Pulmonary artery endothelial cell (primary cell): ENCODE measurements at places on chromosomes 3 and 15. TPM values are rescaled to one million over a fixed set of nuclear protein-coding genes. Genes with fewer than 3 reads are reported as not detected.

- DNase-seq: no peak
Measured at GRCh38 chr3:99774467-99774866, 43.2 kb upstream of the CMSS1 start.

DNA sequence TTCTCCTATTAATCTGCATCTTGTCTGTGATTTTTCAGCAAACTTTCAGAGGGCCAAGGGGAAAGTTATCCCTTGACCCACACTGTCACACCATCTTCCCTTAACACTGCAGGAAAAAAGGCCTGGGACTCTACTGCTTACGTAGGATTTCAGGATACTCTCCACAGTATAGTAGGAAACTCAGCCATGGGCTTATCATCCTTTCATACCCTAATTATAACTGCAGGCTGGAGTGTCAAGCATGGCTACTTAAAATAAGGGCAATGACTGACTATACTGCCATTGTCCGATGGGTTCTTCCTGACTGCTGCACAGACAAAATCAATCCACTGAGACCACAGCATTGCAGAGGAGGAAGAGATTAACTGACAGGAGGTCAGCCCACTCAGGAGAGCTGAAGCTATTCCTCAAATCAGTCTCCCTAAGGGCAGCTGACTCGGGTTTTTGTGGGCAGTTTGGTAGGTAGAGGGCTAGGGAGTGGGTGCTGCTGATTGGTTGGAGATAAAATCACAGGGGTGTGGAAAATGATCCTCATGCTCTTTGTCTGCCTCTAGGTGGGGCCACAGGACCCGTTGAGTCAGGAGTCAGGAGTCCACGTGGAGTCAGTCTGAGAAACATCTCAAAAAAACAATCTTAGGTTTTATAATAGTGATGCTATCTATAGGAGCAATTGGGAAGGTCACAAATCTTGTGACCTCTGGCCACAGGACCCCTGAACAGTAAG is 118.2 kb upstream of the STRIT1 start:
- no peak for DNase-seq

DNA sequence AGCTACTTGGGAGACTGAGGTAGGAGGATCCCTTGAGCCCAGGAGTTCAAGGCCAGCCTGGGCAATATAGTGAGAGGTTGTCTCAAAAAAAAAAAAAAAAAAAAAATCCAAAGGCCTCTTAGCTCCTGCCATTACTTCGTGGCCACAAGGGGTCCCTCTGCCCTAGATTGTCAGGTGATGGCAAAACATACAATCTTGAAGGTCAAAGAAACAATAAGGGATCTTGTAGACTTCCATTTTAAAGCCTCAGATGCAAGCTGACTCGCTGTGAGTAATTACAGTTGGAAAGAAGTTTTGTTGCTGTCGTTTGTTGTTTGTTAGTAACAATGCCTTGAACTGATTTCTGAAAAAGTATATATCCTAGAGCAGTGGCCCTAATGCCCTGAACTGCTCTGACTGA is 55.9 kb upstream of the PLCL2 start:
- DNase-seq: peak; percentile 66

DNA sequence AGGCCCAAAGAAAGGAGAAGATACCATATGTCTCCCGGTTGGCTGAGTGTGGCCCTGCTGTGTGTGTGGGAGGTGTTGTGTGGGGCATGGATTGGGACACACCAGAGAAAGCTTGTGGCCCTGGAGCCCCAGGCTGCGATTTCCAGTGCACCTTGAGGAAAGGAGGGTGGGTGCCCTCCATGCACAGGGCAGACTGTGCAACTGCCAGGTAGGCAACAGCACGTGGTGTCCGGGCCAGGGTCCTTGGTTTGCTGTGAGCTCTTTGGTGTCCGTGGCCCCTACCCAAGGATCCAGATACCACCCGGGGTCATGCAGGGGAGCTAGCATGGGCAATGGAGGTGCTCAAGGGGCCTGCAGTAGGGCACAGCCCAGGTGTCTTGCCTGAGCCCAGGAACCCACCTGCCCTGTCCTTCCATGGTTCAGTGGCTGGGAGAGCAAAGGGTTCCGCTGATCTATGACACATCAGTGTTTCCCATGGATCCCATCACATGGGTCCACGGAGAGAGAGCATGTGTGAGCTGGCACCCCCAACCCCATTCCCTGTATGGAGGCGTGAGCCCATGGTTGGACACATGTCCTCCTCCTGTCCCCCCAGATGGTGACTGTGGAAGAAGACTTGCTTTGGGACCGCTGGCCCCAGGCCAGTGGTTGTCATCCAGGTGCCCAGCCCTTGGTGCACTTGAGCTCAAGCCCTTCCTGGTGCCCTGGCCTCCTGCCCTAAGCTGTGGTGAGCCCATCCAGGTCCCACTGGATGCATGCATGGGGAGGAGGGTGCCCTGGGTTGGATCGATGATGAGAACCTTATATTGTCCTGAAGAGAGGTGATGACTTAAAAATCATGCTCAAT is 223.4 kb downstream of the SNRPN start:
- DNase-seq: no peak

DNA sequence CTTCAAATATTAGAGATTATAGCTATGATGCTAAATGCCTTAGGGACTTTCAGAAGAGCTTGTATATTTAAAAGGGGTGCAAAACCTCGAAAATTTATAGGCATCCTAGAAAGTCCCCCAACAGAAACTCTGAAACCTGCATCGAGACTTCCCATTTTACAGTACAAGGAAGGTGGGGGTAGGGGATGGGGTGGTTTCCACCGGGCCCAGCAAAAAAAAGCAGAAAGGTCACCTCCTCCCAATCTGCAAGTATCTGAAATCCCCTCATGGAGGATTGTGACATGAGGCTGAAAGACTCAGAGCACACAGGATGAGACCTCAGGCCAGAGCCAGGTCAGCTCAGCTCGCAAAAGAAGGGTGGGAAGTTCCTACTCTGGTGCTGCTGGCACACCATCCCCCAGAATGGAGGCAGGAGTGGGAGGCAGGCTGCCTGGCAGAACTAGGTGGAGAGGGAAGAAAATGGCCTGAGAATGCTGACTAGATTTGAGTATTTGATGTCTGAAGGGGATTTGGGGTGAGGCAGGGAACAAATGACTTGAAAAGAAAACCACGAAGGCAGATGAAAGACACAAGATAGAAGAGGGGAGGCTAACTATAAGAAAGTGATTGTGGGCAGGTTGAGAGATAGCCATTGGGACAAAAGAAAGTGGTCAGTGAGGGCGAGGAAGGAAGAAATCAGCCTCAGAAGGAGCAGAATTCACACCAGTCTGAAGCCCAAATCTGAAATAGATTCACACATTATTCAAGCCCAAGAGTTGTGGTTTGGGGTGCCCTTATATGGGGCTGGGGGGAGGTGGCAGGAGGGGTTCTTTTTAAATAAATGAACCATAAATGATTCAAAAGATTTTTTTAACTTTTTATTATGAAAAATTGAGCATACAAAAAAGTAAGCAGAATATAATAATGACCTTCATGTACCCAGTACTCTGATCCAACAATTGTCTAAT is 22.5 kb upstream of the TSC22D2 start:
- no peak for DNase-seq

DNA sequence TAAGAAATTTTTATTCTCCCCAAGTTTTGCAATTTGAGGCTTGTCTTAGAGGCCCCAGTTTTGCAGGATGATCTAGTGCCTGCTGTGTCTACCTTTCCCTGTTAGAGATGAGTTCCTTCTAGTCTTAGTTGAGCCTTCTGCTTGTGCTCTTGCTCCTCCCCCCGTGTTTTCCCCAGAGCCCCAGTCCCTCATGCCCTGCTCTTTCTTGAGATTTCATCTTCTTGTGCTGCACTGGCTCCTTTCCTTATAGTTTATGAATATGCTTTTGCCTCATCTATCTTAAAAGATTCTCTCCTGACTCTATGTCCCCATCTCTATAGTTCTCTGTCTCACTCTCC is 4.7 kb downstream of the GAP43 start:
- no peak for DNase-seq

GRCh38 chr15:54820811-54821210 is 375.9 kb downstream of the RSL24D1 start:
- DNase-seq: no peak

- no peak for DNase-seq
Measured at GRCh38 chr3:11407644-11408043, 135.4 kb downstream of the ATG7 start.

- DNase-seq: no peak
Measured at GRCh38 chr15:87340370-87340769, 916.2 kb downstream of the NTRK3 start.

GRCh38 chr3:127150513-127151250 is 42.2 kb upstream of the PRR23E start:
- no peak for DNase-seq

DNA sequence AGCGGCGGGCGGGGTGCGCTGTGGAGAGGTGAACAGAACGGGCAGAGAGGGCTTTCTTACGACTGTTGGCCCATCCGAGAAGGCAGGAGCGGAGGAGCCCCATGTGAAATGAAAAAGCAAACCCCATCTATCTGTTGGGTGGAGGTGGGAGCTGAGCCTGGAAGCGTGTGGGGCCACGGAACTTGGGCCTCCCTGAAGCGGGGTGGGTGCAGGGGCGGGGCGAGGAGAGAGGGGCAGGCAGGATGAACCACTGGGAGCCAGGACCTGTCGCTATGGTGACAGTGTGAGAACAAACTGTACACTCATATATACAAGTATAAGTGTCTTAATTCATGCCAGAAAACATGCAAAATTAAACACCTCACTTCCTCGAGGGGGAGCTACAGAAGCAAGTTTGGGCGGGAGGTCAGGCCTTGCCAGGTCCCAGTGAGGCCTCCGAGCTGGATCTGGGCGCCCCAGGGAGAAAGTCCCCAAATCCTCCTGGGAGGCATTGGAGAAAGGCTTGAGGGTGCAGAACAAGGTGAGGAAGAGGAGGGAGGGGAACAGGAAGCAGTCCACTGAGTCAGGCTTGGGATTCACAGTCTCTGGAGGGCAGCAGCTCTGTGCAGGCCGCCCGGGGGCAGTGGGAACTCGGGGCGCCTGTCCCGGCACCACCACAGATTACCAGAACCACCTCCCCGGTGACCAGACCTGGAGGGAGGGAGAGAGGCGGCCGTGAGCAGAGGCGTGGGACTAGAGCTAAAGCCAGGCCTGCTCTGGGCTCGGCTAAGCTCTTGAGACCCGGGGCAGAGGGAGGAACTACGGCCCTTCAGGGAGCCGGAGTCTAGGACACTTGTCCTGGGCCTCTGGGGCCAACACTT is 34.8 kb downstream of the RBPMS2 start:
- no peak for DNase-seq

DNA sequence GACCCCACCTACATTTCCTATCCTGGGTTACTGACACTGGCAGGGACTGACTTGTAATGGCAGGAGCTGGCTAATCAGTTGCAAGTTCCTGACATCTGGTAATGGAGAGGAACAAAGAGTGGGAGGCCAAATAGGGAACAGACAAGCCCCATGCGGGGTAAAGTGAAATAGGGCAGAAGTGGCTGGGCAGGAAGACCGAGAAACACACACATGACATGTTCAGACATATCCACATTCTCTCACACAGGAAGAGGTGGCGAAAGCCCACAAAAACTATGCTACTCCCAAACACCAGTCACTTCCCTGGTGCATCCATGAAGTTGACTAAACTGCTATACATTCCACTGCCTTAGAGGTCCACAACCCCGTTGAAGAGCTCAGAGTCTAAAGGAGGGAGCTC is 394.1 kb upstream of the TBL1XR1 start:
- no peak for DNase-seq

- no peak for DNase-seq
Measured at GRCh38 chr3:127053979-127054378, 71.1 kb downstream of the PLXNA1 start.

- no peak for DNase-seq
Measured at GRCh38 chr3:195577645-195578177, 6.0 kb downstream of the APOD start.

DNA sequence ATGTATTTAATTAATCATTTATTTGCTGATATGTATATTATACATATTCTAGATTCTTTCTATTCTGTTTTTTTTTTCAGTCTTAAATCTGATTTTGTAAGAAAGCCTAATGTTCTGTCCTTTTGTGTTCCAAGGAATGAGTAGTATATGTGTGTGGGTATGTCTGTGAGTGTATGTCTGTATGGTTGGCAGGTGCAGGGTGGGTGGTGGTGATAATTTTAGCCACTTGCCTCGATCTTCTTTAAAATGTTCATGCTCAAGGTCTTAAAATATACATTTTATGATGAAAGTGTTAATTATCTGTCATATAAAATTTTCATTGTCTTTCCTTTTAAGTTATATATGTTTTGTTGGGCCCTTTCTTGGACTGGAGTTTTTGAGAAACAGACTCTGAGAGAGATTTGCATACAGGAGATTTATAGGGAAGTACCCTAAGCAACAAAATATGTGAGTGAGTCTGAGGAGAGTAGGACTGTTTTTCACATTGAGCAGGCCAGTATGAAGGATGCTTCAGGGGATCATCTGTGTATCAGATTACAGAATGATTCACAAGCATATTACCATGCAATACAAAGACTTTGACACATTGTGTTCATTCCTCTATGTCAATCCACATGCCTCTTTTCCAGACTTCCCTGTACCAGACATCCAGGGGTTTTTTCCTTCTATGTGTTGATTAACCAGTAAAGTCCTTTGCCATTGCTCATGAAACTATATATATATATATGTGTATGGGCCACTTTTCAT is 211.0 kb upstream of the DPPA4 start:
- no peak for DNase-seq

DNA sequence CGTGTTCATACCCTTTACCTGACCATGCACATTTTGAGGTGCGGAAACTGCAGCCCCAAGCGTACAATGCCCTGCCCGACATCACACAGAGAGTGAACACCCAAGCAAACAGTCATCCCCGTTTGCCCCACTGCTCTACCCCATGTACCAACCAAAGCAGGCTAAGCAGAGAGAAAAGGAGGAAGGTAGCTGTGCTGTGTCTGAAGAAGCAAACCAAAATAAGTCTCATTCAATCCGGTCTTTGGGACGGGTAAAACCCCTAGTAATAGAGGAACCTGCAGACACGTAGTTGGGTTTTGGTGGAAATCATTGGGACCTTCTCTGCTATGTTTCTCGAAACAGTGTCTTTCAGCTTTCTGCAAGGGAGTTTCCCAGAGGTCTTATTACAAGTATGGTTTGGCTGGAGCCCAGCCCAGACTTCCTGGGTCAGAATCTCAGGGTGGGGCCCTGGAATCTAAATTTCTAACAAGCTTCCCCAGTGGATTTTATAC is 164.6 kb upstream of the HES1 start:
- no peak for DNase-seq

DNA sequence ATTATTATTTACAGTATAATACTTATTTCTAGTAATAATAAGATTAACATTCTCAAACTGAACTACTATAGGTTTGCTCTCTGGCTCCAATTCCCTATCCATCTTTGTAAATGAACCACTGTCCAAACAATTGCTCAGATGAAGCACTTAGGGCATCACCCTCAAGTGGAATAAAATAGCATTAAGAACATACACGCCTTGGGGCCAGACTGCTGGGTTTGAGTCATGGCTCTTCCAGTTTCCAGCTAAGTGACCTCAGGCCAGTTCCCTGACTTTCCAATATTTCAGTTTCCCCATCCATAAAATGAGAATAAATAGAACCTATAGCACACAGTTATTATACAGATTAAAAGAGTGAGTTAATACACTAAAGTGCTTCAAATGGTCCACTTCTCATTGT is 507.2 kb downstream of the MAGI1 start:
- no peak for DNase-seq

GRCh38 chr3:44555723-44556122 is 730 bp downstream of the ZKSCAN7 start:
- no peak for DNase-seq

GRCh38 chr3:21877214-21877754 is 126.3 kb upstream of the ZNF385D start:
- DNase-seq: no peak

Gene SEMA6D
- total RNA-seq: 5.9 and 10.2 TPM in 2 replicates

Gene KLHL6
- total RNA-seq: 5.7 and 7.7 TPM in 2 replicates

Gene ENTPD3
- 0.07 TPM in 1 of 2 replicates, not detected in the other for total RNA-seq

Gene TM2D3
- total RNA-seq: 33.5 and 41.8 TPM in 2 replicates

Gene PIF1
- 8.8 and 14.7 TPM in 2 replicates for total RNA-seq

Gene CA12
- total RNA-seq: 2.0 and 2.5 TPM in 2 replicates

Gene TGFBR2
- 298 and 379 TPM in 2 replicates for total RNA-seq
